ENCODE measurements at places on chromosomes 2 and 18.

- no peak overlapping the region for H3K4me3 ChIP-seq
- no peak for DNase-seq
- H3K36me3 ChIP-seq, result peaks cover 3% of the 10 kb centered on the region
These were observed 194.0 kb downstream of the BABAM2 start for GRCh38 chr2:28084564-28084963.

GRCh38 chr2:201858281-201859184 is 52.2 kb downstream of the CDK15 start:
- H3K4me1 ChIP-seq, result peaks cover 15% of the 10 kb centered on the region
- no peak overlapping the region for H3K27ac ChIP-seq
- H3K27me3 ChIP-seq, result peaks cover 47% of the 10 kb centered on the region
- no peak for DNase-seq
- H3K36me3 ChIP-seq, result no peaks in the 10 kb centered on the region
- H3K4me3 ChIP-seq, result peak overlapping the region; percentile 39

DNA sequence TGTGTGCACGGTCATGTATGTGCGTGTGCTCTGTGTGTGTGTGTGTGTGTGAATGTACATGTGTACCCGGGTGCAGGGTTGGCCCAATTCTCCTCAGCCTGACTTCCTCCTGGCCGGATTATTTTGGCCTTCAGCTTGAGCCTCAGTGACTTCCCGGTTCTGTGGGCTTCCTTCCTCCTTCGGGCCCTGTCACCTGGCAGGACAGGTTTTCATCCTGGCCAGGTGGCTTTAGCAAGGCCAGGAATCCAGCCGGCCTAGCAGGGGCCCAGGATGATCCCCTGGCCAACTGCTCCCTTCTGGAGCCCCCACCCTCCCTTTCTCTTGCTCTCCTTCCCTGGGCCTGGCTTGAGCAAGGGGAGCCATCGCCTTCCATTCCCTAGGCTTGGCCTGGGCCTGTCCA is 140.5 kb downstream of the INHBB start:
- no peak overlapping the region for H3K27ac ChIP-seq
- no peaks in the 10 kb centered on the region for H3K36me3 ChIP-seq
- DNase-seq, result no peak
- H3K4me3 ChIP-seq, result no peak overlapping the region

DNA sequence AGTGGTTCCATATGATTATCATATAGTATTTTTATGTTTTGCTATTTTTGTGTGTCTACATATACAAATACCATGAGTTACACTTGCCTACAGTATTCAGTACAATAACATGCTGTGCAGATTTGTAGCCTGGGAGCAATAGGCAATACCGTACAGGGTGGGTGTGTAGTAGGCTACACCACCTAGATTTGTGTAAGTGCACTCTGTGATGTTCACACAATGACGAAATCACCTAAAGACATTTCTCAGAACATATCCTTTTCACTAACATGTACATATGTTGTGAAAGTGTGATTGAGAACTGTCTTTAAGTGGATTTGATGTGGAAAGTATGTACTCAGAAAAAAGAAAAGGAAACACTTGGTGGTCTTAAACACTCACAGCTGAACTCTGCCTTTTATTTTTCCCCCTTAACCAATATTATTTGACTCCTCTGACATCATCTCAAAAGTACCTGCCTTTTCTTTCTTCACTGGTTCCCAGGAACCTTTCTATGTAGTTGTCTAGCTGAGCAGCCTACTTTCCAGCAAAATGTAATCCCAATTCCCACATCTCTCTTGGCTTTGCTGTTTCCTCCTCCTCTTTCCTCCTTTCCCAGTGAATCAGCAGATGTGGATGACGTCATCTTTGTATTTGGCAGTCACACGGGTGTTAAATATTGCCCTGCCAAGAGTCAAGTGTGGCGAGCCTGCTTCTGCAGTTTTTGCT is 47.7 kb downstream of the OSBPL6 start:
- peaks cover 6% of the 10 kb centered on the region for H3K27me3 ChIP-seq
- no peak overlapping the region for H3K27ac ChIP-seq
- no peaks in the 10 kb centered on the region for H3K4me1 ChIP-seq
- no peaks in the 10 kb centered on the region for H3K36me3 ChIP-seq
- no peak for DNase-seq

DNA sequence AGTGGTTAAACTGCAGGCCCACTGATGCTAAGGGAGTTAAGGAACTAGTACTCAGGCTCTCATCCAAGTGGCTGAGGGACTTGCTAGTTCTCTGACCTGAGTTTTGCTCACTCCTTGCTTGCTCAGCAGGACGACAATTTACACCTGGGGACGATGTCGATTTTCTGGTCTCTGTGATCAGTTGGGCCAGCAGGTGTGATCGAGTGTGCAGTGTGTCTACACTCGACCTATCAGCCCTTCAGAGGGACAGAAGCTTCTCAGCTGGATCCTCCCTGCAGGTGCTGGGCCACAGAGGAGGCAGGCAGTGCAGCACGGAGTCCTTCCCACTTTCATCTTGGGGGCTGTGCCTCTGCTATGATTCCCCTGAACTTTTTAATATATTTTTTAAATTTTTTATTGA is 71.5 kb downstream of the KCNS3 start:
- no peak overlapping the region for H3K4me3 ChIP-seq
- no peak overlapping the region for H3K27ac ChIP-seq
- no peaks in the 10 kb centered on the region for H3K4me1 ChIP-seq
- H3K36me3 ChIP-seq, result no peaks in the 10 kb centered on the region

- peaks cover 10% of the 10 kb centered on the region for H3K4me1 ChIP-seq
- H3K27ac ChIP-seq, result no peak overlapping the region
- peaks cover 4% of the 10 kb centered on the region for H3K36me3 ChIP-seq
- H3K4me3 ChIP-seq, result no peak overlapping the region
- H3K27me3 ChIP-seq, result no peaks in the 10 kb centered on the region
These were observed 32.5 kb upstream of the SOS1 start for GRCh38 chr2:39153312-39153711.

DNA sequence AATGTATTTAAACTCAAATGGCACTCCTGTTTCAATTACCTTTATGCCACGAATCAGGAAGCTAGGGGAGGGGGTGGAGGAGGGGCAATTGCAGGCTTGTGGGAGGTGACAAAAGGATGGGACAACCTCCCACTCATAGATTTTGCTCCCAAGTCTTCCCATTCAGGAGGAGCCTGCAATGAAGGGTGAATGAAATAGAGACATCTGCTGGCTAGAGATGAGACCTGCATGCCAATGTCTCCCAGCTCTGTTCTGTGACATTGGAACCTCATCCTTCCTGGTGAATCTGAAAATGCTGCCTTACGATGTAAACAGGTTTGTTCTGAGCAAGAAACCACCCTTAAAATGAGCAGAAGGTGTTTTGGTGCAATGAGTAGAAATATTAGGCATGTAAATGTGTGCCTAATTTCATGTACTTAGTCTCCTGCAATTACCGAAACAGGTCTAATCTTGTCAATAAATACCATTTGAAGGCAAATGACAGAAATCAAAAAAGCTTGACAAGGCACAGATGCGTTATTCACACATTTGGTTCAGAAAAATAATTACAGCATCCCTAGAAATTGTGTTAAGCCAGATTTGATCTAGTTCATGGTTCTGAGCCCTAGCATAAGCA is 2.7 kb upstream of the PID1 start:
- peaks cover 20% of the 10 kb centered on the region for H3K27me3 ChIP-seq
- no peak for DNase-seq
- H3K36me3 ChIP-seq, result no peaks in the 10 kb centered on the region
- no peak overlapping the region for H3K27ac ChIP-seq
- no peaks in the 10 kb centered on the region for H3K4me1 ChIP-seq
- H3K4me3 ChIP-seq, result no peak overlapping the region

DNA sequence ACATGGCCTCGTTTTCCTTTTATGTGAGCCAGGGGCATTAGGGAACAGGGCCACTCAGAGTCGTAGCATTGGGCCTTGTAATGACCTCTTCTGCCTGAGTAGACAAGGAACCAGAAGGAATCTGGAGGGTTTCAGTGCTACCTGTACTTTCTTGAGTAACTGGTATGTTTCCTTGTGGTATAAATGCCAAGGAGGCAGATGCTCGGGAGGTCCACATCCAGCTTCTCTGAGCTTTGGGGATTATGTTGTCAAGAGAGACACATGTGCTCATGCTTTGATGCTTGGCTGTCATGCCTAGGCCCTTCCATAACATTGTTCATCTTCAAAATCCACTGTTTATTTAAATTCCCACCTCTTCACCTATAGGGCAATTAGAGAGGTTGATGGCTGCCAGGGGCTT is 26.3 kb downstream of the FOSL2 start:
- H3K27ac ChIP-seq, result no peak overlapping the region
- H3K27me3 ChIP-seq, result no peaks in the 10 kb centered on the region
- DNase-seq, result no peak
- H3K4me3 ChIP-seq, result no peak overlapping the region
- H3K36me3 ChIP-seq, result peaks cover 16% of the 10 kb centered on the region
- H3K4me1 ChIP-seq, result peaks cover 20% of the 10 kb centered on the region

DNA sequence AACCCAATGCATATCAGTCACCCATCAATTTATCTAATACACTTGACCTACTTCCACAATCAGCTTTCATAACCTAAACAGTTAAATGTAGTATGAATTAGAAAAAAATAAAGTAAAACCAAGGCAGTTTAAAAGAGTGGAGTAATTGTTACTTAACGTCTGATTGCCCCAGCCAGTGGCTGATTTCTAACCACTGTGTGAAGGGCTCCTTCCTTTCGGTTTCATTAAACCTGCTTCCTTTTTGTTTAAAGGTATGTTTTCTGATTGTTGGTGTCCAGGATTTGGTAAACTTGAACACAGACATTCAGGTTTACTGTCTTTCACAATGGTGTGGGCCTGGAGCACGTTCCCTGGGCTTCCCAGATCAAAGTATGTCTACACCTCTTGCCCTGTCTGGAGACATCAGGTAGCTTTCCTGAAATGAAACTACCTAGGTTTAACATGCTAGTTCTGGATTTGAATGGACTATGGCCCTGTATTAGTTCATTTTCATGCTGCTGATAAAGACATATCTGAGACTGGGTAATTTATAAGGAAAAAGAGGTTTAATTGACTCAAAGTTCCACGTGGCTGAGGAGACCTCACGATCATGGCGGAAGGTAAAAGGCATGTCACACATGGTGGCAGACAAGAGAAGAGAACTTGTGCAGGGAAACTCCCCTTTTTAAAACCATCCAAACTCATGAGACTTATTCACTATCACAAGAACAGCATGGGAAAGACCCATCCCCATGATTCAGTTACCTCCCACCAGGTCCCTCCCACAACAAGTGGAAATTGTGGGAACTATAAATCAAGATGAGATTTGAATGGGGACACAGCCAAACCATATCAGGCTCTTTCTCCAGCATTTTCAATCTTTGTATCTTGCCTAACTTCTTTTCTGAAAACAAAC is 605.2 kb upstream of the ID2 start:
- H3K4me3 ChIP-seq, result no peak overlapping the region
- no peaks in the 10 kb centered on the region for H3K27me3 ChIP-seq
- H3K27ac ChIP-seq, result peak overlapping the region; percentile 55

GRCh38 chr2:5007596-5007995 is 684.6 kb upstream of the SOX11 start:
- H3K27ac ChIP-seq, result no peak overlapping the region
- H3K27me3 ChIP-seq, result no peaks in the 10 kb centered on the region
- no peaks in the 10 kb centered on the region for H3K4me1 ChIP-seq

- no peak for DNase-seq
- no peaks in the 10 kb centered on the region for H3K27me3 ChIP-seq
- H3K27ac ChIP-seq, result no peak overlapping the region
- peaks cover 31% of the 10 kb centered on the region for H3K4me1 ChIP-seq
- peaks cover 40% of the 10 kb centered on the region for H3K36me3 ChIP-seq
These were observed 79.4 kb upstream of the TCF7L1 start for GRCh38 chr2:85053802-85054201.

DNA sequence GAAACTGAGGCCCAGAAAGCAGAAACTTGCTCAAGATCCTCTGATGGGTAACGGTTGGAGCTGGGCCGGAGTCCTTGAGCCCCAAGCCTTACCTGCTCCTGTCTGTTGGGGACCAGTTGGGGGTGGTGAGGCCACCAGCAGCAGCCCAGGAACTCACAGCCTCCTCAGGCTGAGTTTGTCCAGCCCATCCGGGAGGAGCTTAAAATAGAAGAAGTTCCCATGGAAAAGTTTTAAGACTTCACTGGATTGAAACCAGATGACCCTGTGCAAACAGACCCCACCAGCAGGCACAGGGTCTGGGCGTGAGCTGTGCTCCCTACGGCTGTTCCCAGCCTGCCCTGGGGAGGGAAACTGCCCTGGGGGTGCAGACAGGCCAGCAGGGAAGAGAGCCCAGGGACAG is 40.6 kb upstream of the FOSL2 start:
- no peaks in the 10 kb centered on the region for H3K36me3 ChIP-seq
- DNase-seq, result no peak
- H3K27ac ChIP-seq, result no peak overlapping the region
- H3K4me1 ChIP-seq, result peaks cover 16% of the 10 kb centered on the region

- H3K4me3 ChIP-seq, result no peak overlapping the region
- H3K36me3 ChIP-seq, result no peaks in the 10 kb centered on the region
- peaks cover 23% of the 10 kb centered on the region for H3K27me3 ChIP-seq
- no peak for DNase-seq
- H3K27ac ChIP-seq, result no peak overlapping the region
These were observed 18.8 kb upstream of the BOK start for GRCh38 chr2:241539616-241540374.

DNA sequence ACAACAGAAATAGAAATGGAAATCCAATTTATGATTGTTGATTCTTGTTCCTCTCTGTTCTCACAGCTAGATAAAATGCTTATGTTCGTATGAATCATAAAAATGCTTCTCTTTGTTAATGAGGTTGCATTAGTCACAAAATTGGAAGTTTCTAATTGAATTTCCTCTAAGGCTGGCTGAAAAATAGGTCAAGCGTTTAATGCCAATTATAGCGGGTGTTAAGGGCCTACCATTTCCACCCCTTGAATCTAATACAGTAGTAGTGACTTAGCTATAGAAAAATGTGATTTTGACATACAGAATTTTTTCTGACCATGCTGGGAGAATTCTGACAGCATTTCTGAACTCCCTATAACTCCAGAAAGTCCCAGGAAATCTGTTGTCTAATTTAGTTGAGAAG is 107.1 kb downstream of the TTN start:
- DNase-seq, result no peak
- peaks cover 3% of the 10 kb centered on the region for H3K36me3 ChIP-seq
- H3K27ac ChIP-seq, result no peak overlapping the region
- H3K4me3 ChIP-seq, result no peak overlapping the region
- H3K4me1 ChIP-seq, result peaks cover 1% of the 10 kb centered on the region
- no peaks in the 10 kb centered on the region for H3K27me3 ChIP-seq

GRCh38 chr2:155372969-155373368 is 674.5 kb downstream of the KCNJ3 start:
- no peaks in the 10 kb centered on the region for H3K4me1 ChIP-seq
- no peak overlapping the region for H3K4me3 ChIP-seq

DNA sequence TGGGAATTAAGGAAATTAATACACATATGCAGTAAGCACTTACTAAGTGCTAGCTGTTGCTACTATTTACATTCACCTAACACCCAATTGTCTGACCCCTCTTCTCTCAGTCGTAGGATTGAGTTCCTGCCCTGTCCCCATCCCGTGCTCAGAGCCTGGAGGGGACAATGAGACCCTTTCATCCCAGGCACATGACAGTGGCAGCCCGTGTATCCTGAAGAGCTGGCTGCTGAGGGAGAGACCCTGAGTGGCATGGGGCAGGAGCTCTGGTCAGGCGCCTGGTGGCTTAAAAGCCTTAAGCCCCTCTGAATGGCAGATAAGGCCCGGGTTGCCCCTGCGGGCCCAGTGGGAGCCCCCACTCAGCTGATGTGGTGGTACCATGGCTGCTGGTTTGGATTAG is 99.0 kb downstream of the DYSF start:
- no peak overlapping the region for H3K4me3 ChIP-seq
- no peaks in the 10 kb centered on the region for H3K36me3 ChIP-seq
- H3K27ac ChIP-seq, result no peak overlapping the region
- H3K27me3 ChIP-seq, result no peaks in the 10 kb centered on the region

- no peaks in the 10 kb centered on the region for H3K36me3 ChIP-seq
- no peaks in the 10 kb centered on the region for H3K27me3 ChIP-seq
- no peaks in the 10 kb centered on the region for H3K4me1 ChIP-seq
- no peak overlapping the region for H3K4me3 ChIP-seq
These were observed 5.1 kb downstream of the SCG2 start for GRCh38 chr2:223597076-223597475.
